ENCODE measurements at places on chromosomes 2 and 18. TPM values are rescaled to one million over a fixed set of nuclear protein-coding genes. Genes with fewer than 3 reads are reported as not detected.

DNA sequence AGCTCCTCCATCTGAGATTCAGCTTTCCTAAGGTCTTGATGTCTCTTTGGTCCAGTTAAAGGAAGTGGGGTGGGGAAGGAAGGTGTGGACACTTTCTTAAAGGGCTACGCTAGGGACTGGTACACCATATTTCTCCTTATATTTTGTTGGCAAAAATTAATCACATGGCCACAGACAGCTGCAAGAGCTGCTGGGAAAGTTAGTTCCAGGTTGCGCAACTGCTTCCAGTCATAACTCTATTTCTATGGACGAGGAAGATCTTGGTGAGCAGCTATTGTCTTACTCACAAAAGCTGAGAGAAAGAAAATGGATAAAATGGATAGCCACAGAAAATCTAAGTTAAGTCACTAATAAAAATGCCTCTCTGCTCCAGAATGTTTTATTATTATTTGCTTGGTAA is 60.7 kb upstream of the PPM1B start:
- no peak overlapping the region for H3K4me3 ChIP-seq
- no peaks in the 10 kb centered on the region for H3K27me3 ChIP-seq
- H3K36me3 ChIP-seq: no peaks in the 10 kb centered on the region
- no peak overlapping the region for H3K27ac ChIP-seq

DNA sequence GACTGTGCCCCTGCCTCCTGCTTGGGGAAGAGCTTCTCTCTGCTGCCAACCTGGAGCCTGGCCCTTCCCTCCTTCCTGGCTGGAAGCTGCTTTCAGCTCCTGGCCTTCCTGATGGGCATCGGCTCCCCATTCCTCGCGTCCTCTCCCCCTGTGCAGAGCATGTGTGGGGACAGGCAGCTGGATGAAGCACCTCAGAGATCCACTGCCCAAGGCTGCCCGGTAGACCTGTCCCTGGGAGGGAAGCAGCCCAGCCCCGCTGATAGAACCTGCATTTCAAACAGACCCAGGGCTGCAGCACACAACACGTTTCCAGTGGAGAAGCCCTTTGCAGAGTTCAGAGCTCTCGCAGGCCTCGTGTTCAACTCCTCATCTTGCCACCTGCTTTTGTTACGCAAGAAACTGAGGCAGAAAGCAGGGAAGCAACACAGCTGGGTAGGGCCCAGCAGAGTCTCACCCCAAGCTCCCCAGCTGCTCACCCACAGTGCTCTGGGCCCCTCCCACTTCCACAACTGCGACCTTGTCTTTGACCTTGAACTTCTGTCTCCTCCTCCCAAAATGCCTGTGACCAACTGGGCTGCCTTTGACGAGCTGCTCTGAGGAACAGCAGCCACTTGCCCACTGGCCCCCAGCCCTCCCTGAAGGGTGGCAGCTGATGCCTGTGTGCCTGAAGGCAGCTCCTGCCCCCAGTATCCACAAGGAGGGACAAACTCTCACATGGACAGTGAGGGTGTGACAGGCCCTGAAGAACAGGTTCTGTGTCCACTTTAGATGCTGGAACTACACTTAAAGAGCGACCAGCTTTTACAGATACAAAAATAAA is 65.5 kb downstream of the PARD6G start:
- DNase-seq: no peak
- no peaks in the 10 kb centered on the region for H3K36me3 ChIP-seq
- H3K27ac ChIP-seq: no peak overlapping the region
- no peaks in the 10 kb centered on the region for H3K27me3 ChIP-seq

DNA sequence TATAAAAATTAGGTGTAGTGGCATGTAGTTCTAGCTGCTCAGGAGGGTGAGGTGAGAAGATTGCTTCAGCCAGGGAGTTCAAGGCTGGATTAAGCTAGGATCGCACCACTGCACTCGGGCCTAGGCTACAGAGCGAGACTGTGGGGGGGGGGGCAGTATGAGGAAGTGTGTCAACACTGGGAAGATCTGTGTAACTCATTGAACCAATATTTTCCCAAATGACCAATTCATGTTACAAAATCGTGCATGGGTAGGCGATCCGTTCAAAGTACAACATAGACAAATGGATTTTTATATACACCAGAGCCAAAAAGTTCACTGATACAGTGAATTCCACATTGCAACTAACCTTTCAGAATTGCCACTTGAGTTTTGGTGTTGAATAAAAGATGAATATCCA is 8.1 kb downstream of the SMAD4 start:
- no peaks in the 10 kb centered on the region for H3K4me1 ChIP-seq
- no peak overlapping the region for H3K27ac ChIP-seq
- no peaks in the 10 kb centered on the region for H3K27me3 ChIP-seq

- DNase-seq: no peak
- H3K27me3 ChIP-seq: no peaks in the 10 kb centered on the region
- no peaks in the 10 kb centered on the region for H3K4me1 ChIP-seq
- no peak overlapping the region for H3K27ac ChIP-seq
- no peaks in the 10 kb centered on the region for H3K36me3 ChIP-seq
Observed at GRCh38 chr2:31989946-31990345, 20.9 kb downstream of the MEMO1 start.

TGFA gene
- total RNA-seq: 1.6 TPM

GRCh38 chr2:122883849-122884248 is 1128.4 kb downstream of the TSN start:
- no peak for DNase-seq
- no peaks in the 10 kb centered on the region for H3K4me1 ChIP-seq
- no peak overlapping the region for H3K27ac ChIP-seq
- H3K36me3 ChIP-seq: no peaks in the 10 kb centered on the region
- H3K27me3 ChIP-seq: no peaks in the 10 kb centered on the region

- no peaks in the 10 kb centered on the region for H3K4me1 ChIP-seq
- no peak overlapping the region for H3K27ac ChIP-seq
- H3K36me3 ChIP-seq: no peaks in the 10 kb centered on the region
- no peak overlapping the region for H3K4me3 ChIP-seq
Observed at GRCh38 chr2:154370873-154371272, 327.6 kb upstream of the KCNJ3 start.

DNA sequence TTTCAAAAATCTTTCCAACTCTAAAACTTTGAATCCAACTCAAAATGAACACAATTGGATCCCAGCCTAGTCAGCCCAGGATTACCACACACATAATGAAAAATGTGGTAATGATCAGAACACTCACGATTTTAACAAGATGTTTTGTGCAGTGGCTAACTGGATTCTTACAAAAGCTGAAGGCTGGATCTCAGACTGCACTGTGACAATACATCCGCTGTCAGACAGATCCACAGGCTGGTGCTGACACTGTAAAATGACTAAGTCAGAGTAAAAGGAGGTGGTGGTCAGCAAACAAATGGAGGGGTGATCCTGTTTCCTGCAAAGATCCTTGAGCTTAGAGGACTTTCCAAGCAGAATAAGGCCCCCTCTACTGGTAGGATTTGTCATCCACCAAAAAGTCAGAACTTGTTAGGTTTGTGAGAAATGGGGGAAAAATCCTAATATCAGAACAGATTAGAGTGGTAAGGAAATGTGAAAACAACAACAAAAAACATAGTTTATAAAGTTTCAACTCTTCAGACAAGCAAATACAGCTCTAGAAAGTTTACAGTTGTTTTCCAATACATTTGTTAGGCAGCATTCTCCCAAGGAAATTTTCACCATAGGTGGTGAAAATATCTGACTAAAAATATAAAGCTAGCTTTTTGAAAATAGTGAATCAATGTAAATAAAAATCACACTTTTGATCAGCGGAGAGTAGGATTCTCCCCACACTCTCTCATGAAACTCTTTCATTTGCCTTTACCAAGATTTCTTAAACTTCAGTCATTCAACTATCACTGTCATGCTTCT is 211.9 kb downstream of the AGPS start:
- no peaks in the 10 kb centered on the region for H3K36me3 ChIP-seq
- no peaks in the 10 kb centered on the region for H3K27me3 ChIP-seq
- peak; percentile 71 for DNase-seq

DNA sequence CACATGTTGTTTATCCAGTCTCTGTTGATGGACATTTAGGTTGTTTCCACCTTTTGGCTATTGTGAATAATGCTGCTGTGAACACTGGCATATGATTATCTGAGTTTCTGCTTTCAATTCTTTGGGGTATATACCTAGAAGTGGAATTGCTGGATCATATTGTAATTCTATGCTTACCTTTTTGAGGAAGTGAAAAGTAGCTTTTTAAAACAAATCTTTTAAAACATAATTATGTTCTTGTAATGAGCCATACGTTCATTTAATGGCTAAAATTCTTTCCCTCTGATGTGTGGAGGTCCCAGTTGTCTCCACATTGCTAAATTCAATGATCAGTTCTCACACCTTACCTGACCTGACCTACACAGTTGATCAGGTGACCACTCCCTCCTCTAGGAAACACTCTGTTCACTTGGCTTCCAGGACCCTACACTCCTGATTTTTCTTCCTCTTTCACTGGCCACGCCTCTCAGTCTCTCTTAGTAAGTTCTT is 27.8 kb upstream of the SERTAD2 start:
- no peak overlapping the region for H3K27ac ChIP-seq
- no peaks in the 10 kb centered on the region for H3K27me3 ChIP-seq
- H3K36me3 ChIP-seq: no peaks in the 10 kb centered on the region
- H3K4me3 ChIP-seq: no peak overlapping the region
- DNase-seq: no peak

GRCh38 chr2:23065936-23066335 is 319.0 kb upstream of the KLHL29 start:
- H3K27ac ChIP-seq: no peak overlapping the region
- peak; percentile 58 for DNase-seq
- H3K27me3 ChIP-seq: no peaks in the 10 kb centered on the region
- no peak overlapping the region for H3K4me3 ChIP-seq
- no peaks in the 10 kb centered on the region for H3K36me3 ChIP-seq

DNA sequence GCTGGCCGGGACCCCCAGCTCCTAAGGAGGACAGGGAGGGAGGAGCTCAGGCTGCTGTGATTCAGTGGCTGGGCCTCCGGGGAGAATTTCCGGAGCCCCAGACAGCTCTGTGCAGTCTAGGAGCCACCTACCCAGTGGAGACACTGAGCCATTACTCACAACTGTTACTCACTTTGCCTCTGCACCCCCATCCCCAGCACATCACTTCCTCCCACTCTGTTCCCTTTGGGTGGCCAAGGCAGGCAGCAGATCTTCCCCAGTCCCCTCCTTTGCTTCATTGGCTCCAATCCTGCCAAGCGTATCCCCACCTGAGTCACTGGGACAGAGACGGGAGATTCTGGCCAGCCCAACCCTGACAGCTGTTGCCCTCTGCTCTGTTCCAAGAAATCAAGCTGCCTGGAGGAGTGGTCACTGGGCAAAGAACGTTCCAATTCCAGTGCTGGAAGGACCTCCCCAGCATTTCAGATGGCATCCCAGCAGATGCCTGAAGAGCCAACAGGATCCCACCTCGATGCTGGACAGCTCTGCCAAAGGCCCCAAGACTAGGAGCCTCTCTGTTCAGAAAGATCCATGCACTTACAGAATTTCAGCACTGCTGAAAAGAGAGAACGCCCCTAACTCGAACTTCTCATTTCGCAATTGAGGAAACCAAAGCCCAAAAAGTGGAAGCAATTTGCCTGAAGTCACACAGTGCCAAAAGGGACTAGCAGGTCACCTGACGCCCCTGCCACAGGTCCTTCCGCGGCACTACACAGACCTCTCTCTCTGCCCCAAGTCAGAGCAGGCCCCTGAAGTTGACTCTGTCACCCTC is 68.3 kb downstream of the TNS1 start:
- H3K27me3 ChIP-seq: no peaks in the 10 kb centered on the region
- no peak overlapping the region for H3K4me3 ChIP-seq
- H3K27ac ChIP-seq: no peak overlapping the region

- no peaks in the 10 kb centered on the region for H3K4me1 ChIP-seq
- no peak overlapping the region for H3K27ac ChIP-seq
- no peak for DNase-seq
- H3K27me3 ChIP-seq: no peaks in the 10 kb centered on the region
- H3K4me3 ChIP-seq: no peak overlapping the region
Observed at GRCh38 chr2:75087736-75088135, 111.6 kb downstream of the TACR1 start.

GRCh38 chr2:24813691-24814137 is 20.5 kb downstream of the CENPO start:
- no peaks in the 10 kb centered on the region for H3K27me3 ChIP-seq
- H3K36me3 ChIP-seq: peaks cover 81% of the 10 kb centered on the region
- peak; percentile 33 for DNase-seq
- no peaks in the 10 kb centered on the region for H3K4me1 ChIP-seq
- no peak overlapping the region for H3K4me3 ChIP-seq

GRCh38 chr2:163436963-163437362 is 298.8 kb downstream of the FIGN start:
- no peaks in the 10 kb centered on the region for H3K4me1 ChIP-seq
- no peaks in the 10 kb centered on the region for H3K27me3 ChIP-seq
- no peak overlapping the region for H3K4me3 ChIP-seq
- no peak for DNase-seq

GRCh38 chr18:32386471-32386870 is 84.2 kb downstream of the GAREM1 start:
- no peak overlapping the region for H3K4me3 ChIP-seq
- peak overlapping the region; percentile 6 for H3K27ac ChIP-seq
- DNase-seq: no peak
- no peaks in the 10 kb centered on the region for H3K27me3 ChIP-seq

- no peaks in the 10 kb centered on the region for H3K27me3 ChIP-seq
- no peak for DNase-seq
- H3K4me1 ChIP-seq: no peaks in the 10 kb centered on the region
- H3K36me3 ChIP-seq: no peaks in the 10 kb centered on the region
Observed at GRCh38 chr2:6835467-6835866, 30.2 kb downstream of the CMPK2 start.

TUBB6 gene
- total RNA-seq: 27.7 TPM

DNA sequence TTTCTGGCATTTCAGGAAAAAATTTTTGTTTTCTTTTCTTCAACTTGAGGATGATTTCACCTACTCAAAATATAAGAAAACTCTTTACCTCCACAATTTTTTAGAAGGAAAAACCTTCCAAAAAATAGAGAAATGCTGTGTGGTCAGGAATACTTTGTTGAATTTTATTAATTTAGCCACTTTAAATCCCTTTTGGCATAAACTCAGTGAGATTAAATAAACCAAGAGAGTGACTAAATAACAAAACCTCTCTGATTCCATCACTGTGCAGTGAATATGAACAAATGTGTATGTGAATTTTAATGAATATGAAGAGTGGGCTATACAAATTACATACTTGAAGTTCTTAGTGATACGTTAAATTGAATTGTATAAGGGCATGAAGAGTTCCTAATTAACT is 25.8 kb upstream of the CYTIP start:
- no peak for DNase-seq
- H3K27ac ChIP-seq: no peak overlapping the region
- H3K4me1 ChIP-seq: no peaks in the 10 kb centered on the region

FOXD4L1 gene
- not detected for total RNA-seq

DNA sequence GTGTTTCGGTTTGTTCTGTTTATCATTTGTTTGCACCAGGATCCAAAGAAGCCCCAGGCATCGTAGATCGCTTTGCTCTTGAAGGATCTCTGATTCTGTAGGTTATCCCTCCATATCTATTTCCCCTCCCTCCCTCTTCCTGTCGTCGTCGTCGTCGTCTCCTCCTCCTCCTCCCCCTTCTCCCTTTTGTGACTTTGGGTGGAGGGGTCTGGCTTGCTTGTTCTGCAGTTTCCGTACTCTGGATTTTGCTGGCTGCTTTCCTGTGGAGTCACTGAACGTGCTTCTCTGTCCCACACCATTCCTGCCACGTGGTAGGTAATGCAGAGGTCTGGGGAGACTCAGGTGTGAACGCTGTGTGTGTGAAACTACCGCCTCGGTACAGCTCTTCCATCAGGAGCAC is 225.0 kb downstream of the LDLRAD4 start:
- no peaks in the 10 kb centered on the region for H3K36me3 ChIP-seq
- peaks cover 4% of the 10 kb centered on the region for H3K4me1 ChIP-seq
- H3K4me3 ChIP-seq: no peak overlapping the region

STARD6 gene
- total RNA-seq: not detected

GRCh38 chr2:122486086-122486485 is 730.6 kb downstream of the TSN start:
- no peaks in the 10 kb centered on the region for H3K27me3 ChIP-seq
- H3K4me1 ChIP-seq: no peaks in the 10 kb centered on the region
- H3K27ac ChIP-seq: no peak overlapping the region
- no peaks in the 10 kb centered on the region for H3K36me3 ChIP-seq
